ENCODE measurements at places on chromosomes 2 and 18.

DNA sequence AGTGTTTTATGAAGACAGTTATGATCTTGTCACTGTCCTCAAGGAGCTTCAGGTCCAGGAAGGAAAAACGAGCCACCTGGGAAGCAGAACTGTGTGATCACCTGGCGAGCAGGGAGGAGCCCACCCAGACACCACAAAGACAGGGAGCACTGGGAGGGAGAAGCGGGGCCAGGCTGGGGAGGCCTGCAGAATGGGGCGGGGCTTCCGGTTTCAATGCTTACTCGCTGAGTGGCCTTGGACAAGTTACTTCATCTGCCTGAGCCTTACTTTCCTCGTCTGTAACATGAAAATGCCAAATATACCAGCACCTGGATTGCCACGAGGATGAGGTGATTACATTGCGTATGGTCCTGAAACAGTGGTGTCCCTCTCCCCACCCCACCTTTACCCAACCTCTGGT is 227.5 kb downstream of the ANKRD30B start:
- DNase-seq: no peak

DNA sequence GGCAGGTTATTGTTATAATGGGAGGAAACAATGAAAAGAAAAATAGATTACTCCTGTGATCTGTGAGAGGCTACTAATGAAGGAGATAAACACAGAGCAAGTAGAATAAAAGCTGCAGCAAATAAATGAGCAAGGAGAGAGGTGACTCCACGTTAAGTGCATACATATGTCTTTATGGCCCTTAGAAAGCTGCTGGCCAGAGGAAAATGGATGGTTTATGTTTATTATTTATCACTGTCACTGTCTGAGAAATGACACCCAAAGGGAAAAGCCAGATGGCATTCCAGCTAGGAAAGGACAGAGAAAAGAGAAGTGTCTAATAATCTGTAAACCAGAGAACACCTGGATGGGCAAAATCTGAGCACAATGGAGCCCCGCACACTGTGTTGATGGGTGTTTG is 122.9 kb upstream of the DDX18 start:
- DNase-seq: no peak

DNA sequence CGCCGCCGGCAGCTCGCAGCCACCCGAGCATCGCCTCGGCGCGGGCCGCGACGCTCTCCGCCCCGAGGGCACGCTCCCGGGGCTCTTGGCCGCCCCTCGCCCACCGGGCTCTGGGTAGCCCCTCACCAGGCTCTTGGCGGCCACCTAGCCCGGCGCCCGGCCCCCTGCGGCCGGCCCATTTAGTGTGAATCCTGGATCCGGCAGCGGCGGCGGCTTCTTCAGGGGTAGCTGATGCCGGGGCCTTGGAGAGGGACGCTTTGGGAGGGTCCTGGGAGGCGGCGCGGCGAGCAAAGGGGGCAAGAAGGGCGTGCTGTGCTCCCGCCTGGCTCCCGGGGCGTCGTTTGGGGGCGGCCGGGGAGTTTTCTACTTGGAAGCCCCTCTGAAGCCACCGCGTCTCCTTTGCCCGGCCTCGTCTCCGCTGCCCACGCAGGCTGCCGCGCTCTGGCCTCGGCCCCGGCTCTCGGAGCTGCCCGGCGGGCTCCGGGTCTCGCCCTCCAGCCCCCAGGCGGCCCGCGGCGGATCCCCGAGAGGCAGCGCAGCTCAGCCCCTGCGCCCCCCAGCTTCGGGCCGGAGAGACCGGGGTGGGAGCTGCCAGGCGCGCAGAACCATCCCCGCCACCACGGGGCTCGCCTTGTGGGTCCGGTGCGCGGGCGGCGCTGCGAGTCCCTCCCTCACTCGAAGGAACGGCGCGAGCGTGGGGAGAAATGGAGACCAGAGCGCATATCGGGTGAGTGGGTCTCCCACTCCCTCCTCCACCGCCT is 509 bp downstream of the PIEZO2 start:
- DNase-seq: no peak

DNA sequence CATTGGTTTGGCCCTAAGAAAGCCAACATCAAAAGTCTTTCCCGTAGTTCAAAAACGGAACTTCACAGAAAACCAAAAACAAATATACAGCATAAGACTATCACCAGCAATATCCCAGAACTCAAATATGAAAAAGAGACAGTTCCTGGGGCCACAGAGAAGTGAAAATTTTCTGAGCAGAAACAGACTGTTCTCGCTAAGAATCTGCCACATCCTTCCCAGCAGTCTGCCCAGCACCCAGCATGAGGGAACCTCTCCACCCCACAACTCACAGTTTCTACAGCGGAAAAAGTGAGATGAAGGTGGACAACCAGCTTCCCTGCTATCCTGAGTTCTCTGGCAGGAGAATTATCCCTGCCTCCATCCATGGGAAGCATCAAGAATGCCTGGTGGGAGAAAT is 26.7 kb upstream of the TMEM163 start:
- no peak for DNase-seq

DNA sequence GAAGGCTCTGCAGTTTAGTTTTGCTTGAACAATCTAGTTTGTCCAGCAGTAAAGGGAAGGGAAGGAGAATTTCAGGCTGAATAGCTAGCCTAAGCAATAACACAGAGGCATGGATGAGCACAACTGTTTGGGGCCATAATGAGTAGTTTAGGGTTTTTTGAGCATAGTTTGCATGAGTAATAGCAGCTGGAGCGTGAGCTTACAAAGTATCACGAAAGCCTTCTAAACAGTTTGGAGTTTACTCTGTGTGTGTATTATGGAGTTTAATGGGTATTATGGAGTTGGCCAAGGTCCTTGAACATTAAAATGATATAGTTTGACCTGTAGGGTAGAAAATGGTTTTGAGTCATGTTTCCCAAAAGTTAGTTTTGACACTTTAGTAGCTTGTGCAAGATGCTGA is 782.3 kb downstream of the ERBB4 start:
- DNase-seq: no peak

DNA sequence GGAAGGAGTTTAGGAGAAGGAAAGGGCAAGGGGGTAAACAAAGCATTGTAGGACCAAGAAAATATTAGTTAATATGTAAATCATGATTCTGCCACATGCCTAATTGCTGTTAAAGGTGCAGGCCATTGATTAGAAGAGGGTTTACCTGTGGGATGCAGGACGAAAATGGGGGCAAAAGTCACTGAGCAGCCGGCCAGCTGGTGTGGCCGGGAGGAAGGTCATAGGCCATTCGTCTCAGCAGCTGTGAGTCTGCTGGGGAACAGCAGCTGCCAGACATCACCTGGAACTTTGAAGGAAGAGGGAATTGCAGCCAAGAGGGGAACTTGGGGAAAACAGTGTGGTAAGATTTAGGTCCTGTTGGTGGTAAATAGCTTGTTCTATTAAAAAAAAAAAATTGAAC is 184.4 kb downstream of the DYSF start:
- no peak for DNase-seq

DNA sequence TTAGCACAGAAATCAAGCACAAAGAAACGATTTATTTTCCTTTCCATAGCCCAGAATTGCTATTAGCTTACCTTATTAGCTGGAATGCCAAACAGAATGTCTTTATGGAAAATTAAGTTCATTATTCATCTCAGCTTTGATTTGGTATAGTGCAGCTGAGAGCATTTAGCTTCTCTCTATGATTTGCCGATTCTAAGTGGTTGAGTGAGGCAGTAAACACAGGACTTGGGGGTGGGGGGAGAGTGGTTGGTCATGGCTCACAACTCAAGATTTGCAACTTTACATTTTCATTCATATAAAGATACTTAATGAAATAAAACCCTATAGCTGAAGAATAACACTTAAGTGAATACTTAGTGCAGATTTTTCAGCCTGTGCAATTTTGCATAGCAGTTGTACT is 395.2 kb downstream of the TGIF1 start:
- no peak for DNase-seq

- no peak for DNase-seq
Measured at GRCh38 chr18:2536063-2536462, 35.2 kb downstream of the METTL4 start.

DNA sequence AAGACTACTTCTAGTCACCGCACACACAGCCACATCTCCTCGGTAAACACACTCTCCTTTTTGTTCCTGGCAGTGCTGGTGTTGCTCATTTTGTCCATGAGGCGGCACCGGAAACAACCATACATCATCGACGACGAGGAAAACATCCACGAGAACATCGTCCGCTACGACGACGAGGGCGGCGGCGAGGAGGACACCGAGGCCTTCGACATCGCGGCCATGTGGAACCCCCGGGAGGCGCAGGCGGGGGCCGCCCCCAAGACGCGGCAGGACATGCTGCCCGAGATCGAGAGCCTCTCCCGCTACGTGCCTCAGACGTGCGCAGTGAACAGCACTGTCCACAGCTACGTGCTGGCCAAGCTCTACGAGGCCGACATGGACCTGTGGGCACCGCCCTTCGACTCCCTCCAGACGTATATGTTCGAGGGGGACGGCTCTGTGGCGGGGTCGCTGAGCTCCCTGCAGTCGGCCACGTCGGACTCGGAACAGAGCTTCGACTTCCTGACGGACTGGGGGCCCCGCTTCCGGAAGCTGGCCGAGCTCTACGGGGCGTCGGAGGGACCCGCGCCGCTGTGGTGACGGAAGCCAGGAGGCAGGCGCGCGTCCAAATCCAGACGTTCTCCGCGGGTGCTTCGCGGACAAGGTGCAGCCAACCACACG is 221.0 kb downstream of the CDH20 start:
- DNase-seq: no peak

DNA sequence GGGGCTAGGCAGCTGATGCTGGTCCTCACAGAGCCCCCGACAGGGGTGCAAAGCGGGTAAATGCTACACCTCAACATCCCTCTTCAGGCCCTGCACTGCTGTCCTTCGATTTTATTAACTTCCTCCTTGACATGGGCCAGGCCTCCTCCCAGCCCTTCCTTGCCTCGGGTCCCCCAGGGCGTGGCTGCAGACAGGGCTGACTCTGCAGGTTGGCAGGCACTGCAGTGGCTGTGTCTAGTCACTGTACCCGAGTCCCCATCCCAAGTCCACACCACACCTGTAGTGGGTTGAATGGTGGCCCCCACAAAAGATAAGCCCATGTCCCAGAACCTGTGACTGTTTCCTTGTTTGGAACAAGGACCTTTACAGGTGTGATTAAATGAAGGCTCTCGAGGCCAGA is 140.2 kb downstream of the TWIST2 start:
- DNase-seq: no peak

GRCh38 chr2:217922101-217923006 is 80.4 kb downstream of the TNS1 start:
- DNase-seq: no peak

GRCh38 chr18:24071029-24071428 is 56.5 kb downstream of the TTC39C start:
- DNase-seq: no peak

DNA sequence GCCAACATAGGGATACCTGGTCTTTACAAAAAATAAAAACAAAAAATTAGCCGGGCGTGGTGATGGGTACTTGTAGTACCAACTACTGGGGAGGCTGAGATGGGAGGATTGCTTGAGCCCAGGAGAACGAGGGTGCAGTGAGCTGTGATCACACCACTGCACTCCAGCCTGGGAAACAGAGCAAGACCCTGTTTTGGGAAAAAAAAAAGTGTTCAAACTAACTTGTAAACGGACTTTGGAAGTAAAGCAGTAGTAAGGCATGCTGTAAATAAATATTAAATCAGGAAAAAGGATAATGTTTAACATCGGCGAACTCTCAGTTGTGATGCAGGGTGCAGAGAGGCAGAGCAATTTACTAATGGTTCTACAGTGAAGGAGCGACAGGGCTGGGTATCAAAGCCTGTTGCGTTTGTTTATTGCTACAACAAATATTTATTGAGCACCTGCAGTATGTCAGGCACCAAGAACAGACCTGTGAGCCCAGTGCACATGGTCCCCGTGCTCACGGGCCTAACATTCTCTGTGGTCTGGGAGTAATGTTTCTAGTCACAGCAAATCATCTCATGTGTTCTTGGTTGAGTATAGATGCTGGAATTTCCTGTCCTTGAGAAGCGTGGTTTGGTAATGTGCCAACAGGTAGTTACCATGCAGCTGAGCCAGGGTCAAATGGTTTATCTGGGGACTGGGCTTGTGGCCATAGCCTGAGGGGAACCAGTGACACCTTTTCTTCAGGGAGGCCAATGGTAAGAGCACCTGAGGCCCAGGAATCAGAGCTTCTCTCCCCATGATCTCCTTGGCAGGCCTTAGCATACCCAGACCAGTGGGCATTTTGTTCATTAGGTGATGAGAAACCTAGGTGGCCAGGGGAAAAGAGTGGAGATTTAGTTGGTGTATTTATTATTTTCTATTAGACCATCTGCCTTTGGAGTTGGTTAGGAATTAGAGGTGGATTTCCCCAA is 27.9 kb upstream of the GREB1 start:
- no peak for DNase-seq

DNA sequence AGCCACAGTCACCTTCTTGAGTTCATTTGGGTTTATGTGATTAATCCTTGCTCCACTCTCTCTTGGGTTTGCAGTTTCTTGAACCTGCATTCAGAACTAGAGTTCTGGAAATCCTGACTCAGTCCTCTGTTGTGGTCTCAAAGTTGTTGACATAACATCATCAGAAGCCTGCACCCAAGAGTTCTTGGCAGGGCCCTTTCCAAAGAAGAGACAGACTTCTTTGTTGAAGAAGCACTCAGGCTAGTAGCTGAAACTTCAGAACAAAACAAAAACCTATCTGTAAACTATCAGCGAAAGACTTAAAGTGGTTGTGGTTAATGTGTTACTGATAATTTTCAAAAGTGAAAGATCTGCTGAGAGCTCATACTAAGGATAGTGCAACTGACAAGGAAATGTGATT is 120.8 kb downstream of the FAM168B start:
- DNase-seq: no peak

GRCh38 chr2:219430633-219431615 is 3.7 kb upstream of the SPEG start:
- DNase-seq: no peak

DNA sequence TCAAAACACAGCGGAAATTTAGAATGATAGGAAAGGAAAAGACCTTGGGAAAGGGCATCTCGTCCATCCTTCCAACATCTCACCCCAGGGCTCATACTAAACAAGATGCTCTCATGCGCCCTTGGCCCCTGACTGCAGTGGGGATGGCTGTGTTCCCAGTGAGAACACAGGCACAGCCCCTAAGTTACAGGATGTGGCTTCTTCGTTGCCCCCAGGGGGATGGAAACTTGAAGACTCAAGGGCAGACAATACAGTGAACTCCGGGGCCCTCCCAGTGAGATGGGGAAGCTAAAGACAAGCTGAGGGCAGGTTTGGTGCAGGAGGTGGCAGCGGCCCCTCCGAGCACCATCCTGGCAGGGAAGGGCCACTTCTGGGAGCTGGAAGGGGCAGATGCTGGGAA is 139.7 kb downstream of the INO80D start:
- DNase-seq: no peak

GRCh38 chr18:43078478-43079092 is 36.9 kb downstream of the RIT2 start:
- DNase-seq: no peak
